NCI-H146 (cell line): ENCODE measurements at places on chromosomes 2 and 18.

DNA sequence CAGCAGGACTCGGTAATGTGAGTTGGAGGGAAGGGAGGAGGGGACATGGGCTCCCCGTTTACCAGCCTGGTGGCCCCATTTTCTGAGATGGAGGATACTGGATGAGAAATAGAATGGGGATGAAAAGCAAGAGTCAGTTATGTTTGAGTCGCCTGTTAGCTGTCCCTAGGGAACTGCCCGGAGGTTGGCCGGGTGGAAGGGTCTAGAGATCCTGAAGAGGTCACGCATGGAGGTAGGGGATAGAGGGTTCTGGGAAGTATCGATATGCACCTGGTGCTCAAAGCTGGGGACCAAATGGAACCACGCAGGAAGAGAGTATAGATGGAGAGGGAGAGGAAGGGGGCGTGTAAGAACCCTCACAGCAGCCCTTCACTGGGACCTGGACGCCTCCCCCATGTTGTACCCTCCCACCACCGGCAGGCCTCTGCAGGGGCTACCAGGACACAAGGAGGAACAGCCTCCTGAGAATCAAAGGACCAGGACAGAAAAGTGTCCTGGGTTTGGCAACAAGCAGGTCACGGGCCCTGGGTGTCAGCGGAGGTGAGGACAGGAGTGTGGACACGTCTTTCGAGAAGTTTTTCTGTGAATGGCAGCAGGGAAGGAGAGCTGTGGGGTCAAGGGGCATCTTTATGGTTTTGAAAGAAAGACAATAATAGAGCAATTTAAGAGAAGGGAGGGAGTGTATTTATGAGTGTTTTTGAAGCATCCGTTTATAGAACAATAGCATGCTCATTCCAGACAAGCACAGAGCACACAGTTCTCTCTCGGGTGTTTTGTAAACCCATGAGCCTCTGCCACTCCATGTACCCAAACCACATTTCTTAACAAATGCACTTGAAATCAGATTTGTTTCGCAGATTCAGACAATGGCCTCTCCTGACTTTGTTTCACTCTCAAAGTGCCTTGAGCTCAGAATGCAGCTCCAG is 132.2 kb downstream of the SMAD7 start:
- DNase-seq = no peak

GRCh38 chr2:241877989-241878970 is 8.8 kb downstream of the RTP5 start:
- DNase-seq = peak; percentile 52

DNA sequence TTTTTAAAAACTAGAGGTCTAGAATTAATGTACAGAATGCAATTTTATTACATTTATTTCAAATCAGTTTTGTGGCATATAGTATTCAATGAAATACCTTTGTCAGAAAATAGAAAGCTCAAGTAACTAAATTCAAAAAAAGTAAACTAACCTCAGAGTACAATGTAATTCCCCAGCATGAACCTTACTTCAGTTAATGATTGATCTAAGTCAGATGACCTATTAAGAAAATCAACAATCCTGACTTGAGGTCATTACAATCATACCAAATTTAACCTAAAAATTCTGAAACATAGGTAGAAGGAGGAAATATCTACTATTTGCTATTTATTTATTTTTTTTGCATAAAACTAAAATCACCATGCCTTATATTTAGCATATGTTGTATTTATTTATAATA is 142.9 kb downstream of the CCDC102B start:
- DNase-seq = no peak

GRCh38 chr2:234863043-234863934 is 88.5 kb upstream of the SH3BP4 start:
- no peak for DNase-seq

- no peak for DNase-seq
Measured at GRCh38 chr2:20424300-20425290, 22.3 kb upstream of the RHOB start.

- DNase-seq = peak; percentile 47
Measured at GRCh38 chr2:113965644-113966043, 75.8 kb downstream of the ACTR3 start.
